Foreskin keratinocyte (primary cell): ENCODE measurements at places on chromosomes 7 and 10. TPM values are rescaled to one million over a fixed set of nuclear protein-coding genes. Genes with fewer than 3 reads are reported as not detected.

The FASTK gene
- total RNA-seq: 49.4 and 55.2 TPM in 2 replicates

The GIMAP8 gene
- 0.07 TPM in 1 of 2 replicates, not detected in the other for total RNA-seq

The NUP205 gene
- 99.3 and 104 TPM in 2 replicates for total RNA-seq

The TEX47 gene
- not detected in 2 replicates for total RNA-seq

The PHKG1 gene
- total RNA-seq: 0.35 and 0.41 TPM in 2 replicates

The ADAM22 gene
- total RNA-seq: 0.07 and 0.21 TPM in 2 replicates
